NCI-H526 (cell line): ENCODE measurements at places on chromosomes 3 and 15.
A peak's percentile ranks its signal among the peaks of the same experiment; 100 is the strongest.

GRCh38 chr3:182937293-182938051 lies 42.9 kb downstream of the DCUN1D1 start:
- peak; percentile 12 for DNase-seq

- DNase-seq, result no peak
These were observed 76.8 kb downstream of the BDH1 start for GRCh38 chr3:197478746-197479668.

- no peak for DNase-seq
These were observed 58.2 kb downstream of the ZBTB38 start for GRCh38 chr3:141426404-141427034.

DNA sequence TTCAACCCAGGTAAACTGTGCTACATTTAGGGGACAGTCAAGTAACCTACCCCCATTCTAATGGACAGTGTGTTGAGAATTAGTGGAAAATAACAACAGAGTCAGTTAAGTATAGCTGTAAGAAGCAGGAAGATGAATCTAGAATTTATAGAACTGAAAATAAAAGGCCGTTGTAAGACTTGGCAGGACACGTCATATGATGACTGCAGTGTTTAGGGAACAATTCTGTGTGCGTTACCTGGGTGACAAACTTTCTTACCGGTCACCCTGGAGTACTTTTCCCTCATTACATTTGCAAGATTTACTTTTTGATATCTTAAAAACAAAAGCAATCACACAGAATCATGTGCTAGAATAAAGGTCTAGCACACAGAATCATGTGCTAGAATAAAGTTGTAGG lies 536.3 kb upstream of the ZNF717 start:
- DNase-seq, result no peak

- no peak for DNase-seq
These were observed 20.6 kb upstream of the FBLN2 start for GRCh38 chr3:13528217-13528867.

DNA sequence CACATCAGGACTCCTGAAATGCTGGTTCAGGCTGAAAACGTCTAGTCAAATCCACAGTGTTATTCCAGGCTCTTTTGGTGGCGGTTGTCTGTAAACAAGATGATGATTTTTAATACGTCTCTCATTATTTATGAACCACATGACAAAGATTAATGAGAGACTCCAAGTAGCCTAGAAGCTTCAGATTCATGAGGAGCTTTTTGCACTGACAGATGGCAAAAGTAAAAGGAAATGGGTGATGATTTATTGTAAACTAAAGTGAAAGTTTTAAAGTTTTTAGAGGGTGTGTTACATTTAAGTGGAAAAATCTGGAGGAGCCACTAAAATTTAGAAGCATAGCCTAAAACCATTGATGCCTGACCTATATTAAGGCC lies 77.0 kb downstream of the BBX start:
- no peak for DNase-seq

DNA sequence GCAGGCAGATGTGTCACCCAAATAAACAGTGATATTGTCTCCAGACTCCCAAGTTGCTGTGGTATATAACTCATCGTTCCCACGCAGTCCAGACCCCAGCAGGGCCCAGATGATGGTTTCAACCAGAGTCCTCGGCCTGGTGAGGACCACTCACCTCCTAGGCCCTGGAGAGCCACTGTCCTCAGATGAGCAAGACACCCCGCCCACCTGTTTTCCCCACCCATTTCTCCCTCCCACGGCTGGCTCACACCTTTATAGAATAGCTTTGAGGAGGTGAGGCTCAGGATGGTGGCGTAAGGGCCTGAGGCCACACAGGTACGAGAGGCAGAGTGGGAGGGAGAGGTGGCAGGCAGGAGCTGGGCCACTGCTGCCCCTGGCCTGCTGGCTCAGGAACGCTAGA lies 7.5 kb downstream of the MESP1 start:
- no peak for DNase-seq

- DNase-seq, result no peak
These were observed 91.5 kb downstream of the MYLK start for GRCh38 chr3:123792473-123793201.

GRCh38 chr3:71254281-71255057 lies 329.1 kb downstream of the FOXP1 start:
- no peak for DNase-seq

- no peak for DNase-seq
These were observed 7.8 kb upstream of the LIPC start for GRCh38 chr15:58423831-58424608.
